ENCODE measurements at places on chromosomes 2 and 18. TPM values are rescaled to one million over a fixed set of nuclear protein-coding genes. Genes with fewer than 3 reads are reported as not detected.

- no peak for DNase-seq
- H3K27ac ChIP-seq, result no peak overlapping the region
- no peaks in the 10 kb centered on the region for H3K27me3 ChIP-seq
Observed at GRCh38 chr2:227906991-227907390, 35.6 kb downstream of the DAW1 start.

GRCh38 chr2:84394628-84395027 lies 64.5 kb downstream of the SUCLG1 start:
- DNase-seq, result no peak
- no peak overlapping the region for H3K27ac ChIP-seq
- peaks cover 6% of the 10 kb centered on the region for H3K27me3 ChIP-seq
- H3K36me3 ChIP-seq, result no peaks in the 10 kb centered on the region
- no peak overlapping the region for H3K4me3 ChIP-seq

GRCh38 chr2:43343573-43344304 lies 117.3 kb upstream of the ZFP36L2 start:
- H3K27me3 ChIP-seq, result no peaks in the 10 kb centered on the region
- no peak for DNase-seq
- no peak overlapping the region for H3K4me3 ChIP-seq
- peaks cover 9% of the 10 kb centered on the region for H3K36me3 ChIP-seq
- H3K27ac ChIP-seq, result no peak overlapping the region

DNA sequence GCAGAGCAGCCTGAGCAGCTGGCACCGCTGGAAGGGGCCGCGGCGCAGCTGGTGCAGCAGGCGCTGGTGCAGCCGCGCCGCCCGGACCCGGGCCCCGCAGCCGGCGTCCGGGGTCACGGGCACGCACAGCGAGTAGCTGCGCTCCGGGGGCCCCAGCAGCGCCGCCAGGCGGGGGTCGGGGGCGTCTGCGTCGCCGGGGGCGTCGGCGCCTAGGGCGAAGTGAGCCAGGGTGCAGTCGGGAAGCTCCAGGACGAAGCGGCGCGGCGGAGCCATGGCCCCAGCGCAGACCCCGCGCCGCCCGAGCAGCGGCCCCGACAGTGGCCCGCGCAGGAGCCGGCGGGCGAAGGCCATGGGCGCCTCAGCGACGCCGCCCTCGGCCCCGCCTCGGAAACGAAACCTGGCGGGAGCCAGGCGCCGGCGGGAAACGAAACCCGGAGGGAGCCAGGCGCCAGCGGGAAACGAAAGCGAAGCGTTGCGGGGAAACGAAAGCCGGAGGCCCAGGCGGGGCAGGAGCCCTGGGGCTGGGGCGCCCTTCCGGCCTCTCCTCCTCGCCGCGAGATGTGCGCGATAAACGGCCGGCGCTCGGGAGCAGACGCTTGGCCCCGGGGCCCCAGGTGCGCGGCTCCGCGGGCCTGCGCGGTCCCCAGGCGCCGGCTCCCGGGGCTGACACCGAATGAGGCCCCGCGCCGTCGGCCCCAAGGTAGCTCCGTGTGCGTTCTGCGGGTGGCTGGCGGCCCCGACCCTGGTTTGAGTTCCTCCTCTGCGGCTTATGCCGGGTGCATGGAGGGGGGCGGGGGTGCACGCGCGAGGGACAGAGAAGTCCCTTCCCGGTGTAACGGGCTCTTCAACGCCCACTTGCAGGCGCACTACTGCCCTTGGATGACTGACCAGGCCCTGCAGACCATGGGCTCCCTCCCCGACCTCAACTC lies at the start of gene CMPK2:
CMPK2 (minus strand) TSS at position 562 of the 929 bp plus-strand sequence; CDS start at position 351, 211 bp downstream.
- peak within 1 kb of the TSS; percentile 100 for H3K27ac ChIP-seq
- no peaks in the 10 kb centered on the region for H3K27me3 ChIP-seq
- peak; percentile 96 for DNase-seq
- H3K4me1 ChIP-seq, result peaks cover 54% of the 10 kb centered on the region

DNA sequence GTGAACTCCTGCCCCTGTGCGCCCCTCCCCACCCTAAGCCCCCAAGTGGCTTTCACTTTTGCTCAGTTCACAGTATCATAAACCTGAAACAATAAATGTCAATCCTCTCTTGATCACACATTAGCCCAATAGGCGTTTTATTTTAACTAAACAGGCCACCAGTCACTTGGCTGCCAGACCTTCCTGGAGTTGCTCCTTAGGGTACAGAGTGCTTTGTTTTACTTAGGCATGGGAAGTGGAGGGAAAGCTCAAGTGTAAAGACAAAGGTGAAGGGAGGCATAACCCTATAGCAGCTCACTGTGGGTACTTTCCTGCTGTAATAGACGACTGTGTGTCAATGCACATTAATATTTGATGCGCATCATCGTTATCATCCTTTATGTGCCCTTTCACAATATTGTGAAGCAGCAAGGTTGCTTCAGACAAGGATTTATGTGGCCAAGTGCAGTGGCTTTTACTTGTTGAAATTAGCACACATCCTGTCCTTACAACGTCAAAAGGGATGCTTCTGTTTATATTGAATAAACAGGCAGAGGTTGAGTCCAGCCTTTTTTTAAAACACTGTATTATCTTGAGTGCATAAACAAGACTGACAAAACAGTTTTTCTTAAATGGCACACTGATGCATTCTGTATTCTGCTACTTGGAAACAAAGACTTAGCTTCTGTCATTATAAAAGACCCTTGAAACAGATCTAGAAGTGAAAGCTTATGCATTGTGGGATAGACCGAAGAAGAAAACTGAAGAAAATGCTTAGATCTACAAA lies 168.5 kb downstream of the TMEFF2 start:
- no peaks in the 10 kb centered on the region for H3K4me1 ChIP-seq
- peaks cover 3% of the 10 kb centered on the region for H3K27me3 ChIP-seq
- DNase-seq, result no peak
- H3K27ac ChIP-seq, result no peak overlapping the region
- H3K36me3 ChIP-seq, result no peaks in the 10 kb centered on the region

DNA sequence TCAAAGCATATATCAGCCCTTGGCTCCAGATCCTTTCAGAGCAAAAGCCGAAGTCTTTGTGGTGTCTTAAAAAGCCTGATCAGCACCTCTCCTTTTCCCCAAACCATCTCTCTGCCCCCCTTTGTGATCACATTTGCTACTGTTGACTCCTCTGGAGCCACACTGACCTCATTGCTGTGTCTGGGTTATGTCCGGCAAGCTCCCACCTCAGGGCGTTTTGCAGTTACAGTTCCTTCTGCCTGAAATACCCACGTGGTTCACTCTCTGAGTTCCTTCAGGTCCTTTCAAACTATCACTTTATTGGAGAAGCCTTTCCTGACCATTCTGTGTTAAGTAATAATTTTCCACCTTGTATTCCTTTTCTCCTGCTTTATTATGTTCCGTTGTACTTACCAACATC lies 11.8 kb downstream of the C2orf69 start:
- H3K27ac ChIP-seq, result no peak overlapping the region
- H3K4me1 ChIP-seq, result peaks cover 6% of the 10 kb centered on the region
- DNase-seq, result no peak
- H3K4me3 ChIP-seq, result no peak overlapping the region
- H3K36me3 ChIP-seq, result peaks cover 35% of the 10 kb centered on the region

DNA sequence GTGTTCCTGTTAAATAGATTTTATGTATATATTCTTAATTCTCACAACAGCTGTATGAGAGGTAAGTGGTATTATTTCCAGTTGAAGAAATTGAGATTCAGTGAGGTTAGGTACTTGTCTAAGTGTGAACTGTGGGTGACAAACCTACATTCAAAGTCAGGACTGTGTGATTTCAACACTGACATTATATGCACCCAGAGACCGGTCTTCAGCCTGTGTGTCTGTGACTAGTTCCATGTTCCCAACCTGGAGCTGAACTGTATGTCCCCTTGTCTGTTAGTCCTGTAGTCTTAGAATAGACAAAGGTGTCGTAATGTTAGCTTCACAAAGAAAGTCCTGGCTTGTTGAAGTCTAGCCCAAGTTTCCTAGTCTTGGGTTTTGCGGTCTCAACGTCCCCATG lies 17.4 kb downstream of the PLEKHB2 start:
- H3K27ac ChIP-seq, result no peak overlapping the region
- no peak overlapping the region for H3K4me3 ChIP-seq
- peaks cover 30% of the 10 kb centered on the region for H3K36me3 ChIP-seq
- peaks cover 4% of the 10 kb centered on the region for H3K4me1 ChIP-seq

The LIMS4 gene
- total RNA-seq, result 0.88 TPM

All from activated naive CD8-positive, alpha-beta T cell treated with anti-CD3 and anti-CD28 coated beads, Interleukin-2, amount 10 ng/mL, durations not matched to agents 7 days and 5 days (primary cell).